Testis (tissue), 5 donors: ENCODE measurements at places on chromosomes 1 and 21.

- H3K4me1 ChIP-seq = no peaks in the 10 kb centered on the region
- H3K27ac ChIP-seq = no peak overlapping the region
- no peak for DNase-seq
- no peaks in the 10 kb centered on the region for H3K27me3 ChIP-seq
- no peak overlapping the region for H3K4me3 ChIP-seq
- H3K36me3 ChIP-seq = no peaks in the 10 kb centered on the region
These were observed 76.3 kb upstream of the BACE2 start for GRCh38 chr21:41091616-41092015.

- H3K36me3 ChIP-seq = no peaks in the 10 kb centered on the region
- H3K27me3 ChIP-seq = no peaks in the 10 kb centered on the region
- H3K4me1 ChIP-seq = no peaks in the 10 kb centered on the region
- H3K4me3 ChIP-seq = no peak overlapping the region
- H3K27ac ChIP-seq = no peak overlapping the region
These were observed 20.4 kb downstream of the CACHD1 start for GRCh38 chr1:64490213-64490818.

DNA sequence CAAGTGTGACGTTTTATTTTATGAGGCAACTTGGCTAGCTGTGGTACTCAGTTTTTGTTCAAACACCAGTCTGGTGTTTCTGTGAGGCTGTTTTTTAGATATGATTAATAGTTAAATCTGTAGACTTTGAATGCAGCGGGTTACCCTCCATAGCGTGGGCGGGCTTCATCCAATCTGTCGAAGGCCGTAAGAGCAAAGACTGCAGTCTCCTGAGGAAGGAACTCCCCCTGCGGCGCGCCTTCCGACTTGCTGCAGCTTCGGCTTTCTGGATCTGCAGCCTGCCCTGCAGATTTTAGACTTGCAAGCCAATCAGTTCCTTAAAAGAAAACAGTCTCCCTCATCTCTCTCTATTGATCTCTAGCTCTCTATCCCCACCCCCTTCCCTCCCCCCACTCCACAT is 4.2 kb upstream of the ZNF496 start:
- peaks cover 47% of the 10 kb centered on the region for H3K4me1 ChIP-seq
- no peaks in the 10 kb centered on the region for H3K36me3 ChIP-seq
- H3K27ac ChIP-seq = peak overlapping the region; percentile 34

GRCh38 chr1:241631674-241632073 is 8.5 kb downstream of the CHML start:
- no peak overlapping the region for H3K4me3 ChIP-seq
- no peaks in the 10 kb centered on the region for H3K4me1 ChIP-seq
- no peaks in the 10 kb centered on the region for H3K36me3 ChIP-seq
- no peaks in the 10 kb centered on the region for H3K27me3 ChIP-seq
- H3K27ac ChIP-seq = no peak overlapping the region
- DNase-seq = no peak

DNA sequence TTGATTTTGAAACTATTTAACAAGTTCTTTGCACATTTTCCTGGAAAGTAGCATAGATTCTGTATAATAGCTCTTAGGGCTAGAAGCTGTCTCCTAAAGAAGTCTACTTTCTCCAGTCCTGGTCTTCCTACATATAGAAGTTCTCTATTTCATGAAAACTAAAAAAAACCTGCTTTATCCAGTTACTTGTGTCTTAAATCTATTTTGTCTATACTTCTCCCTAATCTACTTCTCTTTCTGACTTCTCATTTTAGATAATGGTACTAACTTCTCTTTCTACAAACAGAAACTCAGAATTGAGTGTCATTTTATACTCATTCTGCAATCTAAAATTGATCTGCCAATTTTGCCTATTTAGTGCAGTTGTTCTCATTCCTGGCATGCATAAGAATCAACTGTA is 28.7 kb downstream of the PDE4B start:
- no peaks in the 10 kb centered on the region for H3K36me3 ChIP-seq
- H3K4me3 ChIP-seq = no peak overlapping the region
- H3K27me3 ChIP-seq = no peaks in the 10 kb centered on the region
- no peaks in the 10 kb centered on the region for H3K4me1 ChIP-seq
- H3K27ac ChIP-seq = no peak overlapping the region
- DNase-seq = no peak

GRCh38 chr21:35367553-35367952 is 318.5 kb upstream of the RUNX1 start:
- no peaks in the 10 kb centered on the region for H3K36me3 ChIP-seq
- no peaks in the 10 kb centered on the region for H3K27me3 ChIP-seq
- H3K4me1 ChIP-seq = no peaks in the 10 kb centered on the region
- no peak overlapping the region for H3K27ac ChIP-seq
- no peak for DNase-seq

GRCh38 chr1:8376358-8376840 is 58.5 kb downstream of the SLC45A1 start:
- no peak overlapping the region for H3K27ac ChIP-seq
- H3K27me3 ChIP-seq = no peaks in the 10 kb centered on the region
- peaks cover 61% of the 10 kb centered on the region for H3K4me1 ChIP-seq

- peaks cover 10% of the 10 kb centered on the region for H3K4me1 ChIP-seq
- DNase-seq = peak; percentile 46
- H3K4me3 ChIP-seq = peak overlapping the region; percentile 84
- H3K36me3 ChIP-seq = no peaks in the 10 kb centered on the region
- H3K27me3 ChIP-seq = no peaks in the 10 kb centered on the region
- peak overlapping the region; percentile 86 for H3K27ac ChIP-seq
These were observed 711 bp downstream of the GADD45A start for GRCh38 chr1:67685558-67686266.

DNA sequence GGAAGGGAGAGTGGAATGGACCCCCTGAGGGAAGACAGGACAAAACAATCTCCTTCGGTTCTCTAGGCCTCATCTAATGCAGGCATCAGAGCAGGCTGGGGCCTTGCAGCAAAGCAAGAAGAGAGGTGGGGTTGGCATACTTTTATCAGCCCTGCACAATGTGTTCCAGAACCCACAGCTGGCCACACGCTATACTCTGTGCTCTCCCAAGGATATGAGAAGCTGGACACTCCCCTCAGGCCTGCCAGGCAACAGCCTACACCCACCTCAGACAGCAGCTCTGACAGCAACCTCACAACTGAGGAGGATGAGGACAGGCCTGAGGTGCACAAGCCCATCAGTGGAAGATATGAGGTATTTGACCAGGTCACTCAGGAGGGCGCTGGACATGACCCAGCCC is 27.3 kb downstream of the LY9 start:
- no peaks in the 10 kb centered on the region for H3K36me3 ChIP-seq
- DNase-seq = peak; percentile 33
- H3K4me1 ChIP-seq = no peaks in the 10 kb centered on the region
